ENCODE measurements at places on chromosomes 16 and 17.

GRCh38 chr16:35431829-35432663, 1972.6 kb downstream of the TP53TG3F start:
- DNase-seq: no peak

GRCh38 chr16:86414991-86415740, 95.2 kb upstream of the FOXF1 start:
- DNase-seq: no peak

DNA sequence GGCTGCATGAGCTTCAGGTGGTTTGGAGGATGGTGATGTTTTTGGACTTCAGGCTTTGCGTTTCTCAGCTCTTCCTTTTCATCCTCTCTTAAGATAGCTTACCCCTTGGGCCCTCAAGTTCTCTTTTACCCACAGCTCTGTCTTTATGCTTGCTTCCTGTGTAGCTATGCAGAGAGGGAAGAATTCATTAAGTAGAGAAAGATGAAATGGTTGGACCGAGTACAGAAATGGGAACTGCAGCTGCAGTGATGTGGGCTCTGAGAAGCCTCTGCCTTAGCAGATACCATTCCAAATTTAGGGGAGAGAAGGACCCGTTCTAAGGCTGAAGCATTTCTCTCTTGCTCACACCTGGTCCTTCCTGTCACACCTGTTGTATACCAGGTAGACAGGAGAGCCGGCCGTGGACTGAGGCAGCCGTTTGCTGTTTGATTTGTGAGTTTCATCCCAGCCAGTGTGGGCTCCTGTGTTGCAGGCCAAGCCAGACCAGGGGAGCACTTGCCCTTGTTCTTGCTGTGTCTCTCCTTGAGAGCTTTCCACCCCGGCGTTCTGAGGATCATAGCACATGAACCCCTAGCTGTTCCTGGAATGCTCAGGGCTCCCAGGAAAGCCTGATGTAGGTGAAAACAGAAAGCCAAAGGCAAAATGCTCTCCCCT, 392.7 kb downstream of the CPPED1 start:
- DNase-seq: no peak

DNA sequence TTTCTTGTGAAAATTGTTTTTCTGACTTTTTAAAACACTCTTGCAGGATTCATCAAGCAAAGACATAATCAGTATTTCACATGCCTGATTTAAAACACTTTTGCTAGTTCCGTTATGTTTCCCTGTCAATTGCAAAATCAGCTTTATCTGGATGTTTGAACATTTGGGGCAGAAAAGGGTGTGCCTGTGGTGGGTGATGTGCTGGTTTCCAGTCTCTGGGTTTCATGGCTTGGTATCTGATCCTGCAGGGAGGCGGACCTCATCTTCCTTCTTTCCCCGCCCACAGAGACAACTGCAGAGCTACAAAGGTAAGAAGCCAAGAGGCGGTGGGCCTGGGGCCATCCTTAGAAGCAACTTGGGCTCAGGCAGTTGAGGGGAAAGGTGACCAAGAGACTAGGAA, 41.8 kb downstream of the NLRC5 start:
- DNase-seq: no peak

GRCh38 chr17:42403150-42403549, 14.9 kb upstream of the STAT3 start:
- DNase-seq: no peak

- DNase-seq: no peak
Measured at GRCh38 chr16:12458591-12459358, 344.9 kb downstream of the CPPED1 start.

GRCh38 chr16:23877107-23878070, 41.6 kb downstream of the PRKCB start:
- DNase-seq: no peak

GRCh38 chr16:24849641-24850040, 3.9 kb downstream of the SLC5A11 start:
- no peak for DNase-seq

DNA sequence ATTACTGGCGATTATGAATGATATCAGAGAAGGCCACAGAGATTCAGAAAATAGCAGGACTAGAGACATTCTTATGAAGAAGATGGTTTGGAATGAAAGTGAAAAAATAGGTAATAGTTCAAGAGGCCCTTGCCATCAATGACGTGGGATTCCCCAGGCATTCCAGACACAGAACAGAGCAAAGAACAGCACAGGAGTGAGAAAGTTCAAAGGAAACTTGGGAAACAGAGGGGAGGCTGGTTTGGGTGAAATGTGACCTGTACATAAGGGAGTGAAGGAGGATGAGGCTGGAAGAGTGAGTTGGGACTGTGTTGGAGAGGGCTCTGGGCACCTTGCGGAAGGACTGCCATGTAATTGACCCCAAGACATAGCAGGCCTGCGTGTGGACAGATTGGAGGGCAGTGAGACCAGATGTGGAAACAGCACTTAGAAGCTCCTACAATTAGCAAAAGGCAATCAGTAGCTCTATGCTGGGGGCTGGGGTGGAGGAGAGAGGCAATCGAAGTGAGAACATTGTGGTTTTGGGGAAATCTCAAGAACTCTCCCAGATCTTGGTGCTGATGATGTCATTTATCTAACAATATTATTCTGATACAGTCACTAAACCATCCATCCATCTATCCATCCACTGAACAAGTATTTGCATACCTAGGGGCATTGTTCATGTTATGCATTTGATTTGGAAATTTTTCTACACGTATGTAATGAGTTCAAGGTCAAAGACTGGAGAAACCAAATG, 365.3 kb upstream of the ZFHX3 start:
- DNase-seq: no peak

DNA sequence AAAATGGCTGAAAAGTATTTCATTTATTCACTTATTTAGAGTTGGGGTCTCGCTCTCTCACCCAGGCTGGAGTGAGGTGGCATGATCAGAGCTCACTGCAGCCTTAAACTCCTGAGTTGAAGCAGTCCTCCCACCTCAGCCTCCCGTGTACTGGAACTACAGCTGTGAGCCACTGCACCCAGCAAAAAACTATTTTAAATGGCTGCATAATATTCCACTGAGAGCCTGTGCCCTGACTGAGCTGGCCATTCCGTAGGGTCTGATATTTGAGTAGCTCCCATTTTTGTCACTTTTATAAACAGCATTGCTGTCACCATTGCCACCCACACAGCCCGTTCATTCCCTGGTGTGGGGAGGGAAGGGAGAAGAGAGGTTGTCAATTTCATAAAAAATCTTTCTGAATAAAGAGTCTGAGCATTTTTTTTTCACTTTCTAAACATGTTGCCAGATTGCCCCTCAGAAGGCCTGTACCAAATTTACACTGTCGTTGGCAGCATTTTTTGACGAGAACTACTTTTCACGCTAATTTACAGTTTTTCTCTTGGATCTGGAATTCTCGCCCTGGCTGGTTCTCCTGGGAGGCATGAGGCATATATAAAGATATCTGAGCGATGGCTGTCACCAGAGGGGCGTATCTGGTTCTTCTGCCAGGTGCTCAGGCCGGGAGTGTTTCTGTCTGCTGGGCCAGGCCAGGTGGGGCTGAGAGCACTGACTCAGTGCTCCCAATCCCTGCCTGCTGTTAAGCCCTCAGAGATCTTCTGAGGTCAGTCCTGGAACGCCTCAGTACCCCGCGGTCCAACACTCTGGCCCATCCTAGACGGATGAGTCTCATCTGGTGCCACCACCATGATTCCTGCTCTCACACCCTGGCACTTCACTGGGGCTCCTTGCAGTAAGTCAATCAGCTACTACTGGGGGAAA, 7.2 kb upstream of the KIFC3 start:
- DNase-seq: no peak

DNA sequence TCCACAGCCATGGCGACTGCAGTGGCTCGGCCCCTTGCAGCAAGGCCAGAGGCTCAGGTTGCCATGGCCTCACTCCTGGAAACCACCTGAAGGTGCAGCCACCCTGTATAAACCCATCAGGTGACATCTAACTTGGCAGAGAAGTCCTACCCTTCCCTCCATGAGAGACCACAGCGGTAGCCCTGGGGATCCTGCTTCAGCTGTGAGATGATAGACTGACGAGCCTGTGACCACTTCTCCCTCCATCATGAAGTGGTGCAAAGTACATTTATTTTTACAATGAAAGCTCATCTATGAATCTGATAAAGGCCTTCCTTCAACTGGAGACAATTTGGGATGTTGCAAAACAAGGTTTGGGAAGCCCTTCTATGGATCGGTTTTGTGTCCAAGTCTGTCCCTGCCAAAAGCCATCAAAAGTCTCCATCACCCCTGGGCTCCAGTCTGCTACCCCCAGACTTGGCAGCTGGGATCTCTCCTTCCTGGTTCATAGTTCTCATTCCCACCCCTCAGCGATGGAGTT, 1.8 kb downstream of the ZACN start:
- no peak for DNase-seq

GRCh38 chr16:74049027-74049426, 247.6 kb upstream of the PSMD7 start:
- no peak for DNase-seq

GRCh38 chr17:2794111-2794803, 2.0 kb upstream of the RAP1GAP2 start:
- DNase-seq: no peak

DNA sequence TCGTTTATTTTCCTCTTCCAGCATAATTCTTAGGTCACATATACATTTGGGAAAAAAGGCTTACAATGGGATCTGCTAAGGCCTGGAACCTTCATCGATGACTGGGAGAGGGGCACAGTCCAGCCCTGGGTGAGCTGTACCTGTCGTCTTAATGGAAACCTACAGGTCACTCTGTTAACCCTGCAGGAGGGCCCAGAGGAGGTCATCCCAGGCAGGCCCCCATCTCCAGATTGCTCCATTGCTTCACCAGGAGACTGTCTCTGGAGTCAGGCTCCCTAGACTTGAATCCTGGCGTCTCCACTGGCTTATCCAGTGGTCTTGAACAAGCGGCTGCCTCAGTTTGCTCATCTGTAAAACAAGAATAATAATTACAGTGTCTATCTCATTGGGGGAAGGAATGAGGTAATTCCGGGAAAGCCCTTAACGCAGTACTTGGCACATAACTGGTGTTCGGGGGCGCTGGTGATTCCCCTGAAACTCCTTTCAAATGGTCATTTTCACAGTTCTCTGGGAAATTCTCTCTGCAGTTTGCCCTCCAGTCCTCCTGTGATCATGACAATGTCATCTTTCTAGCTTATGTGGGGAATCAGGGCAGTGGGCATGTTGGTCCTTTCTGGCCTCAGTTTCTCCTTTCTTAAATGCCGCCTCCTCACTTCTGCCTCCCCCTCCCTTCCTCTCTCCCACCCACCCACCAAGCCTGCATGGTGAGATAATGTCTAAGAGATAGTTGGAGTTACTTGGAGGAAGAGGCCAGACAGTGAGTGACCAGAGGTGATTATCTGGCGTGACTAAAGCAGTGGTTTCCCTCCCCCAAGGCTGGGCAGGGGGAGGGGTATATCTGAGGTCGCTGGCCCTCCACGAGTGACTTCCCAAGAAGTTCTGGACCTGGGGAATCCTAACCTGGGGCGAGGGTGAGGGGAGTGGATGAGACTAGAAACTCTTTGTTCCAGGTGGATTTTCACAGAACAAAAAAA, 31.3 kb upstream of the TAC4 start:
- no peak for DNase-seq

- DNase-seq: no peak
Measured at GRCh38 chr17:75590849-75591721, 3.5 kb downstream of the MYO15B start.

GRCh38 chr16:87842209-87842869, 27.0 kb downstream of the SLC7A5 start:
- DNase-seq: no peak

DNA sequence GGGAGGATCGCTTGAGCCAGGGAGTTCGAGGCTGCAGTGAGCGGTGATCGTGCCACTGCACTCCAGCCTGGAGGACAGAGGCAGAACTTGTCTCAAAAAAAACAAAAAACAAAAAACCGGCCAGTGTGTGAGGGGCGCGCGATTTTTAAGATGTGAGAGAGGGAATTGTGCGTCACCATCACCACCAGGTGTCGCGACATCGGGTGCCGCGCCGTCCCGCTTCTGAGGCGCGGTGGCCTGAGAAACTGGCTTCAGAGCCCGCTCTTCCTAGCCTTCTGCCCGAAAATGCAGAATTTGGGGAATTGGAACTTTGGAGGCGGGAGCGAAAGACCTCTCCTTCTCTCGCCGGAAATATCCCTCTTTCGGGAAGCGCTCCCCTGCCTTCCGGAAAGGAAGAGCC, 524.8 kb downstream of the KCNJ18 start:
- no peak for DNase-seq

DNA sequence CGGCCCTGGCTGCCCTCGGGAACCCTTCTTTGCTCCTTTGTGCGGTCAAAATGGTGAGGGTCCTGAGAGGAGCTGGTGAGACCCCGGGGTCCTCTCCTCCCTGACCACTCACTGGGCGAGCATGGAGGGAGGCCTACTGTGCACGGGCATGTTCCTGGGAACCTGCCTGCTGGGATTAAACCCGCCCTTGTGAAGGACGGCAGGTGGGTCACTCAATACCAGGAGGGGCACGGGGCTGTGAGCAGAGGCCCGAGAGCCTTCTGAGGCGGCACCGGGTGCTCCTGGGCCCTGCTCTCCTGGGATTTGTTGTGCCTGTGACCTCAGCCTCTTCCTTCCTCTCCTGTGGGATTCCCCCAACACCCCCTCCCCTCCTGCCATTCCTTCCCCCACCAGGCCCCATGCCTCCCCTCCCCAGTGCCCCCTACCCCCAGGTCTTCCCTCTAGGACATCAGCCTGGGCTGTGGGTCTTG, 19.7 kb downstream of the METRNL start:
- no peak for DNase-seq

- no peak for DNase-seq
Measured at GRCh38 chr16:75477680-75478473, 13.4 kb upstream of the TMEM170A start.

- DNase-seq: no peak
Measured at GRCh38 chr17:77391668-77392375, 251.1 kb downstream of the SEC14L1 start.

GRCh38 chr17:46771561-46772474, 46.7 kb downstream of the WNT3 start:
- DNase-seq: no peak

GRCh38 chr17:9004132-9004960, 17.0 kb upstream of the NTN1 start:
- no peak for DNase-seq

DNA sequence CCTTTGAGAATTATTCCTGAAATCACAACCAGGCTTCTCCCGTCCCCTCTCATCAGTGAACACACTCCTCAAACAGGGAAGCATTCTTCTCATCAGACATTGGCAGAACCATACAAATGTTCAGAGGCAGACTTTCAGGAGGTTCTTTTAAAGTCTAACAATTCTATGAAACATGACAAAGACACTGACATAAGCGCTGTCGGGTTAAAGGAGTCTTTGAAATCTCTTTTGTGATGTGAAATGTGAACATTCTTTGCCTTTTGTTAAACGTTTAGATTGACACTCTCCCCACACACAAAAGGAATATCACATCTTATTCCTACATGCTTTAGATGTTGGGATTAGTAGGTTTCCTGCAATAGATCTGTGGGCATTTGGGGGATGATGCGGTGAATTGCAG, 63.9 kb downstream of the NETO2 start:
- no peak for DNase-seq

- no peak for DNase-seq
Measured at GRCh38 chr17:77476931-77477805, 336.4 kb downstream of the SEC14L1 start.

All from NCI-H1417 treated with DMSO at 0.1 percent for 48 hours (cell line).